ENCODE measurements at places on chromosomes 6 and 20. TPM values are rescaled to one million over a fixed set of nuclear protein-coding genes. Genes with fewer than 3 reads are reported as not detected.

The AURKA gene
- 26.6 TPM for polyA plus RNA-seq

The NOL7 gene
- polyA plus RNA-seq, result 69.0 TPM

The CST9L gene
- polyA plus RNA-seq, result not detected

The C20orf204 gene
- polyA plus RNA-seq, result 1.5 TPM

The WFDC2 gene
- 4.6 TPM for polyA plus RNA-seq

The C20orf144 gene
- polyA plus RNA-seq, result 0.07 TPM

The MUC22 gene
- polyA plus RNA-seq, result not detected

The OR2B6 gene
- not detected for polyA plus RNA-seq

The TBX18 gene
- polyA plus RNA-seq, result 0.62 TPM

The C20orf141 gene
- polyA plus RNA-seq, result not detected

DNA sequence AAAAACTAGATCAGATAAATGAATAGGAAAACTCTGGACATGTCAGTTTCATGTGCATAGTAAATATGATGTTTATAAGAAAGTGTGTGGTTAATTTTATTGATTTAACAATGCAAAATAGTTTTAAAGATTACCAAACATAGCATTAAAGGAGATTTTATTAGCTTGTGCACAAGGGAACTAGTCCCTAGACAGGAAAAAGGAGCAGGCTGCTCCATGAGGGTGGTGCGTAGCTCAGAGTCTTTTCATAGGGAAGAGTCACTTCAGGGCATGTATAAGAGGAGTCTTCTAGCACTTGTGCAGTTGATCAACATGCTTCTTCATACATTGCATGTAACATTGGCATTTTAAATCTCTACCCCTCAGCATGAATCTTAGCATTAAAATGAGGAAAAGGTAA is 835.8 kb downstream of the GRIK2 start:
- DNase-seq, result no peak

- no peak for DNase-seq
Measured at GRCh38 chr6:140893432-140893831, 1239.3 kb upstream of the GJE1 start.

DNA sequence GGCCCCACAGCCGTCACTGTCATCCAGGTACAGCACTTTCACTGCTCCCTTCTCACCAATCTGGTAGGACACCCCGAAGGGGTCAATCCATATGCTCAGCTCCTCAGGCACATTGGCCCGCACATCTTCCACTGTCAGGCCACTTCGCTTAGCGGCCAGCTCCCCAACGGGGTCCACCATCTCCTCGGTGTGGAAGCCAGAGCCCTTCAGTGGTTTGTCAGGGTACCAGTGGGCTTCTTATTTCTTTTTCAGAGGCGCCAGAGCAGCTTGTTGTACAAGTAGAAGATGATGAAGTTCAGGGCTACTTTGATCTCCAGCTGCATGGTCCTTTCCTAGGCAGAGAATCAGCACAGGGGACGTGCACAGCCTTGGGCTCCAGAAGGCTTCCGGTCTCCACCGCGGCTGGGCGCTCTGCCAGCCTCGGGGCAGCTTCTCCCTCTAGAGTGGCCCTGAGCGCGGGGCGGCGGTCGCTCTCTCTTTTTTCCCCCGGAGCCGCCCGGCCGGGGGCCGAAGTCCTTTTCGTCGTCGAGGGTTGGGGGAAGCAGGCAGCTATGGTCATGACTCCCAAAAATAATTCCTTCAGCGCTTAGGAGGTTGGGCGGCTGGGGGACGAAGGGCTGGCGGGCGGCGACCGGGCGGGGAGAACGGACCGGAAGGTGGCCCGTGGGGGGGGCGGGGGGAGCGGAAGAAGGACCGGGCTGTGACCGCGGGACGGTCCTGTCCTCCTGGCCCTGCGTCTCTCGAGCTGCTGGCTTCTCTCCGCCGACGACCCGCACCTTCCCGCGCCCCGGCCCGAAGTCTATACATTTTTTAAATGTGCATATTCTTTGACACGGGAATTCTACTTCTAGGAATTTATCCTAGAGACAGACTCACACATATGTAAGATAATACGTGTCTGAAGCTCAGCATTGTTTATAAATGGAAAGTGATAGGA is 6.5 kb upstream of the ZSCAN9 start:
- DNase-seq, result peak; percentile 70

- peak; percentile 49 for DNase-seq
Measured at GRCh38 chr6:112501705-112502104, 154.6 kb downstream of the RFPL4B start.

DNA sequence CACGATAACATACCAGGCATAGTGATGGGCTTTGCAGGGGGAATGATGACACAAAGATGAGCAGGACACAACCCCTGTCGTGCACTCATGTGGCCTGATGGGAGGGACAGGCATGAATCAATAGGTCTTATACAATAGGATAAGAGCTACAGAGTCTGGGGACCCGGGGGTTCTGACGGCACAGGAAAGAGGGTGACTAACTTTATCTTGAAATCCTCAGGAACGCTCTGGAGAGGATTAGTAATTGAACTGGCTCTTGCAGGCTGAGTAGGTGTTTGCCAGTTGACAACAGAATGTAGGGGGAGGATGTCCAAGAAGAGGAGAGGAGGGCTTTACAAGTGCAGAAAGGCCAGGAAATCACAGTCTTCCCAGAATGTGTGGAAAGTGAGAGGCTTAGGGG is 219.9 kb upstream of the ECI2 start:
- DNase-seq, result no peak

GRCh38 chr6:31901953-31902643 is at the start of gene ZBTB12:
Gene ZBTB12 (minus strand): TSS chr6:31902086. CDS start chr6:31901305, 781 bp downstream.
- peak; percentile 89 for DNase-seq

- no peak for DNase-seq
Measured at GRCh38 chr6:38403548-38403947, 236.2 kb downstream of the BTBD9 start.

DNA sequence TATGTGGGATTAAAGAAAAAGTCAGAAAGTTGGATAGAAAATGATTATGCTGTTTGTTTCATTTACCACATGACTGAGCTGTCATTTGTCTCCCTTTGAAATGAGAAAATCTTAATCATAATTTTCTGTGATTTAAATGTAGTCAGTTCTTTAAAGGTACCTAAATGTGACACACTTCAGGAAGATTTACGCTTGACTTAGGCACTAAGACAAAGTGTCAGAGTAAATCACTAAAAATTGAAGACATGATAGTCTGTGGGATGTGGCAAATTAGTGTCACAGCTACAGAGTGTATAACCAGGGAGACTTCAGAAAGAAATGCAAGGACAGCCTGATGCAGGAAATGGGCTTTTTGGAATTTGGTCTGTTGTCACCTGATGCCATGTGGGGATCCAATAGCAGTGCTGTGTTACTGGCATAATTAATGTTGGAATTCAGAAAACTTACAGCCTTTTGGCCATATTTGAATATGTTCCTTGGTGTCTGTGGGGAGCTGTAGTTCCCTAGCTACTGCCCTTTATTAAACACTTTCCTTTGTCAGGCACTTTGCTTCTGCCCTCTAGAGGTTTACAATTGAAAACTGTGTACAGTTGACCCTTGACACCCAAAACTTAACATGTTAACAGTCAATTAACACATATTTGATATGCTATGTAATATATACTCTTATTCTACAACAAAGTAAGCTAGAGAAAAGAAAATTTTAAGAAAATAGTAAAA is 493.8 kb downstream of the UTRN start:
- no peak for DNase-seq

DNA sequence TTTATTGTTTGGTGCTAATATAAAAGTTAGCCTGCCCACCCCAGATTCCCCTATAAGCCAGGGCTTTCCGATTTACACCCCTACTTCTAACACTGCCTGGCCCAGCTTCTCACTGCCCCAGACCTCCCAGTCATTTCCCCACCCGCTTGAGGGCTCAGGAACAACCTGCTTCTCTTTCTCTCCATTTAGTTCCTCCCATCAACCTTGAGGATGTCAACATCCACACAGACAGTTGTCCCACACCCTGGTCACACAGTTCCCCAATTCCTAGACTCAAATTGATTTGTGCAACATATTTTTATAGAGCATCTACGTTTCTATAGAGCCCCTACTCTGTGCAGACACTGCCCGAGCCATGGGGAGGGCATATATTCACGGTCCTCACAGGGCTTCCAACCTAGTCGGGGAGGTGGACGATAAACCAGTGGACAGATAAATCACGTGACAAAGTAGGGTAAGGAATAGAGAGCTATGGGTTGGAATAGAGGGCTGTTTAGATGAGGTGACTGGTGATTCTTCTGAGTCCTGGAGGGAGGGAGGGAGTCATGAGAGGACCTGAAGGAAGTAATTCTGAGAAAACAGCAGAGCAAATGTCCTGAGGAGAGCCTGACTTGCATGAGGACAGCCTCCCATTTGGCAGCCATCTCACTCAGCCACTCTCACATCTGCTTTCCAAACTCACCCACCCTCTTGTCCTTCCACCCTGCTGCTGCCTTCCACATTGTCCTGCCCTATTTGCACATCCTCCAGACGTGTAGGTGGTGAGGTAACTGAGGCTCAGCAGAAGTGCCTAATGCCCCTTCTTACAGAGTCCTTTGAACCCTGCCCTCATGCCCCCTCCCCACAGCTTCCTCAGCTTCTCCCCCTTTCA is 6.3 kb downstream of the GABRR2 start:
- DNase-seq, result no peak

DNA sequence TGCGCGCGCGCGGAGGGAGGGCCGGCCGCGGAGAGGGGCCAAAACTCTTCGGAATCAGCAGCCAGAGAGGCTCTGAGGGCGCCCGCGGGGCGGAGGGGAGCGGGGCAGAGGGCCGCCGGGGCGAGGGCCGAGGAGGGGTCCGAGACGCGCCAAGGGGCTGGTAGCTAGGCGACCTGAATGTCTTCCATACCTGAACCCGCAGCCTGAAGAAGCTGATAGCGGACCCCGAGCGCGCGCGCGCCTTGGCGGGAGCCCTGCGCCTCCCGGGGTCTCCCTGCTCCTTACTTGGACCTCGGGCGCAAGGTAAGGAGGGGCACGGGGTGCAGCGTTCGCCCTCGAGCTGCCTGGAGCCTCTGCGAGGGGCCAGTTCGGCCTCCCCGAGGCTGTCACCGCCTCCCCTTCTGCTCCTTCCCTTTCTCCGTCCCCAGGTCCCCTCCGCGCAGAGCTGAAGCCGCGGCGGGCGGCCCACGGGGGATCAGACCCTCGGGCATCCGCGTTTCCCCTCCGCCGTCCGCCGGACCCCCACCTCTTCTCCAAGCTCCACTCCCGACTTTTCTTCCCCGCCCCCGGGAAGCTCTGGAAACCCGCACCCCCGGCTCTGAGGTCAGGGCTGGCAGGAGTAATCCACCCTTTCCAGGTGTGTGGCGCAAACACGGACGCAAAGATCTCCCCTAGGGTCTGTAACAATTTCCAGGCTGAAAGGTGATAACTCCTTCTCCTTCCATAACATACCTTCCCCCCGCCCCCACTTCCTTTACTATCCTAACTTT is 13.1 kb upstream of the DEK start:
- peak; percentile 43 for DNase-seq

DNA sequence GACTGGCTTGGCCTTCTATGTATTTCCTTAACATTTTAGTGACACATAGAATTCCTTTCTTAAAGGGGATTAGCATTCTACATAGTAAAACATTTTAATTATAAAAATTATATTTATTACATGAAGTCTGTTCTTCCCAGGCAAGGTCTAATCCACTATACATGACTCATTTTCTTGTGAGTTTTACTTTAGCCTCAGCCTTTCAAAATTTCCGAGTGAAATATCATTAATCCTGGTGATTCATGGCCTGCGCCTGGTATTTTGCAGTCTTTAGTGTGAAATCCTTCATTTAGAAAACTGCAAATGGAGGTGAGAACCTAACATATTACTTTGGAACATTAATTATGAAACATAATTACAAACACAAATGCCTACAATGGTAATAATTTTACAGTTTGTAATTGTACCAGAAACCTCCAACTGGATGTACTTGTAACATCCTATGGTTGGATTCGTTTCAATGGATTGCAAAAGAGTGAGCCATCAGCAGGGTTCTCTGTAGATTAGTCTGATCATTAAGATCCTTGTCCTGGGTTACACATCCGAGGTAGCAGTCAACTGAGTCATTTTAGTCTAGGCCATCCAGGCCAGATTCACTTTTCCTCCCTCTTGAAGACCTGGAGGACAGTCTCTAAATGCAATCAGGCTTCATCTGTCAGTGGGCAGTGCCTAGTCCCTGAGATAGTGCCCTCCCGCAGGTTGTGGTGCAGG is 272.0 kb downstream of the PACRG start:
- no peak for DNase-seq

DNA sequence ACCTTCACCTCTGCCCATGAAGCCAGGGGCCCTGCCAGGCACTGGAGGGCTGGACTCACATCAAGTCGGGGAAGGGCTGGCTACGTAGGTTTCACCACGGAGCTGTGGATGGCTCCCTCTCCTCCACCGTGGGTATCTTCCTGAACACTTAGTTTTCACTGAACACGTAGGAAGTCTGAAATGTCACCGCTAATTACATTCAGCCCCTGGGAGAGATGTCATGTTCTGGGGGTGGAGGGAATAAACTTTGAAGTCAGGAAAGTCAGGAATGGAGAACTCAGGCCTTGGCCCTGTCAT is 6.5 kb downstream of the LHFPL5 start:
- DNase-seq, result no peak

DNA sequence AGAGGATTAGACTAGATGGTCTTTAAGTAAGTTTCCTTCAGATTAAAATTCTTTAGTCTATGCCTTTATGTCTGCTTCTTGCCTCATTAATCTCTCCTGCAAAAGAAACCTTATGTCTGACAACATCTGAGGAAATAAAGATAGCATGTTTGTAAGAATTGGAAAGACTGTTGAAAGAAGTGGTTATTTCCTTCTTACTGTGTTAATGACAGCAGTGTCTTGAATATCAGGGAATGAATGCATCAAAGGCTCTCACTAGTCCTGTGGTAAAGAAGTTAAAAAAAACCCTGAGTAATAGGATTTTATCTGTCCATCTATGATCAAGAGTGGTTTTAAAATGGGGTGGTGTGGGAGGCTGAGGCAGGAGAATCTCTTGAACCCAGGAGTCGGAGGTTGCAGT is 302.0 kb downstream of the PRL start:
- DNase-seq, result no peak

GRCh38 chr6:90080876-90081481 is 186.7 kb downstream of the GJA10 start:
- peak; percentile 4 for DNase-seq

DNA sequence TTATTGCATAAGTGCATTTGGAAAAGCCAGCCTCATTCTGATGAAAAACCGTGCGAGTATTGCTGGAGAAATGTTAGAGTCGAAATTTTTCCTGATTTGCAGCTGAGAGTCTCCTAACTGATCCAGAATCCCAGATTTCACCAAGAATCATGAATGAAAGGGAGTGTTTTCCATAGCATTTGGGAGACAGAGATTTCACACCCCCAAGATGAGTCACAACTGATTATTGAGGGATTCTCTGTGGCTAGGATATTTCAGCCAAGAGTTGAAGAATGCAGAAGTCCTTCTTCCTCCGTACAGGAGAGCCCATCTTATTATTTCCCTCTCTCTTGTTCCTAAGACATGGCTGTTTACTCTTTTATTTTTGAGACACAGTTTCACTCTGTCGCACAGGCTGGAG is 82.2 kb upstream of the SALL4 start:
- no peak for DNase-seq

DNA sequence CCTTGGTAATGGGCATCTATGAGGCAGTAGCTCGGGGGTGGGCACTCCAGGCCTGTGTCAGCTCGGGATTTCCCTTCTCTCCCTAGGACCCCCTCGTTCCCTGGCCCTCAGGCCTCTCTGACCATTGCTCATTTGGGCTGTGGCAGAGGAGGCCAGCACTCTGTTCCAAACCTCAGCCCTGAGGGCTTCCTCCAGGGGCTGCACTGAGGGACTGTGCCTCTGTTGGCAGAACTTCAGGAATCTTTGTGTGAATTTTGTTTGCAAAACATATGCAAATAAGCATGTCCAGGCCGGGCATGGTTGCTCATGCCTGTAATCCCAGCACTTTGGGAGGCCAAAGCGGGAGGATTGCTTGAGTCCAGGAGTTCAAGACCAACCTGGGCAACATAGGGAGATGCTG is 11.0 kb downstream of the PACSIN1 start:
- DNase-seq, result no peak

GRCh38 chr6:90387383-90387775 is 90.7 kb upstream of the BACH2 start:
- DNase-seq, result no peak

Data from small intestine (tissue), 16 donors.